ENCODE measurements at places on chromosomes 13 and 19.

- DNase-seq: no peak
Measured at GRCh38 chr13:77316430-77316829, 10.5 kb downstream of the MYCBP2 start.

DNA sequence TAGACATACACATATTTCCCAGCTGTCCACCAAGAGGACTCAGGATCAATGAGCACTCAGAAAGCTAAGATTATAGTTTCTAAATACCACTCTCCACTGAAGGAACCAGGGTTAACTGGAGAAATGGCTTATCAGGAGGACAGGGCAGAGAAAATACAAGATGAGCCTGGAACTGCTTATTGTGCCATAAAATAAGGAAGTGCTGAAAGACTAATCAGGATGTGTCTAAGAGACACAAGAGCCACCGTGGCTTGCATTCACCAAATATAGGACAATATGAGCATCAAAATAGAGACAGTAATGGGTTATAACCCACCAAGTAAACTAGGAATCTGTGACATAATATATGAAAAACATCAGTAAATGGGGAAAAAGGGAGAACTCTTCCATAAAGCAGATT lies 32.8 kb downstream of the KLF12 start:
- no peak for DNase-seq

GRCh38 chr13:109567315-109567714 lies 219.1 kb downstream of the IRS2 start:
- no peak for DNase-seq

- DNase-seq: no peak
Measured at GRCh38 chr13:101325423-101325822, 90.9 kb downstream of the NALCN start.
